NCI-H774 (cell line): ENCODE measurements at places on chromosomes 13 and 19.

GRCh38 chr19:36772311-36773222 lies at the start of gene ZNF850:
Gene ZNF850, minus strand, starts transcription at chr19:36772807. Its CDS starts 10,201 bp downstream, at chr19:36762606.
- DNase-seq, result peak; percentile 88

GRCh38 chr19:35404879-35405622 lies 34.2 kb downstream of the GPR42 start:
- DNase-seq, result no peak

- no peak for DNase-seq
These were observed 22.0 kb downstream of the ITGBL1 start for GRCh38 chr13:101474419-101474957.

DNA sequence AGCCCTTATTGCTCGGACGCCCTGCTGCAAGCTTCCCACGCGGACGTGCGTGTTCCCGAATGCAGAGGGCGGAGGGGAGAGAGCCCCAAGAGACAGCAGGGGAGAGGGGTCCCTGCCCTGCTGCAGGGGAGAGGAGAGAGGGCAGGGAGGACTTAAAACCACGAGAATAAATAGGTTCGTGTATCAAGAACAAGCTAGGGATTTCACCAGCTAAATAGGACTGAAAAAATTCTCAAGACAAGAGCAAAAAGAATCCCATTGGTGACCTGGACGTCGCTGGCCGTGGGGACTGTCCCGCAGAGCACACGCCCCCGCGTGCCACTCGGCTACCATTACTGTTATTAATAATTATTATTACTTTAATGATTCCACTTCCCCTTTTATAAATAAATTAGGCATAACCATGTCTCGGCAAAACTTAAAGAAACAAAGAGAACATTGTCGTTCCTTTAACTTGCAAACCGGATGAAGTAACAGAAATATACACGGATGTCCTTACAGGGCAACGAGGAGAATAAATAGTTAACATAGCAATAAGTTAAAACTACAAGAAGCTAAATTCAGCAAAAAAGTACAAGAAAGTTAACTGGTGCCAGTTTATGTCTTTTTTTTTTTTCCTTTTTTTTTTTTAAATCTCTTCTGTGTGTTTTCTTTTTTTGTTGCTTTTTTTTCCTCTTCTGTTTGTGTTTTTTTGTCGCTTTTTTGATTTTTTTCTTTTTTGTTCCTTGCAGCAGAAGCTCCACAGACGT lies 16.6 kb downstream of the PRKCSH start:
- DNase-seq, result no peak

- peak; percentile 33 for DNase-seq
These were observed 145.1 kb downstream of the PCCA start for GRCh38 chr13:100234006-100234405.

GRCh38 chr13:42707048-42707447 lies 74.3 kb upstream of the FAM216B start:
- DNase-seq, result no peak

GRCh38 chr13:113297370-113298042 lies 467 bp downstream of the LAMP1 start:
- no peak for DNase-seq

- no peak for DNase-seq
These were observed 12.5 kb downstream of the PBX4 start for GRCh38 chr19:19606021-19606420.

DNA sequence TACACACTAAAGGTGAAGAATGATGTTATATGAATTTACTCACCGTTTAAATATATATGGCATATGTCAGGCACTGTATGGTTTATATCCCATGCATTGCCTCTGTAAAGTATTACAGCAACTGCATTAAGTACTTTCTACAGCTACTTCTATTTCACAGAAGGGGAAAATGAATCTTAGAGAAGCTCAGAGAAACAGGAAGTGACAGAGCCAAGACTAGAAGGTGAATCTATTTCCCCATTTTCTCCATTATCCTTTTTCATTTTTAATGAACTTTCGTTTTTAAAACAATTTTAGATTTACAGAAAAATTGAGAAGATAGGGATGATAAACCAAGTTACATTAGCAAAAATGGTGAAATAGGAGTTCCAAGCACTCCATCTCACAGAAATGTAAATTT lies 863.3 kb downstream of the UQCRFS1 start:
- DNase-seq, result no peak

- DNase-seq, result no peak
These were observed 16.4 kb downstream of the KLK2 start for GRCh38 chr19:50889638-50890037.

GRCh38 chr13:100306030-100306429 lies 217.1 kb downstream of the PCCA start:
- peak; percentile 12 for DNase-seq

DNA sequence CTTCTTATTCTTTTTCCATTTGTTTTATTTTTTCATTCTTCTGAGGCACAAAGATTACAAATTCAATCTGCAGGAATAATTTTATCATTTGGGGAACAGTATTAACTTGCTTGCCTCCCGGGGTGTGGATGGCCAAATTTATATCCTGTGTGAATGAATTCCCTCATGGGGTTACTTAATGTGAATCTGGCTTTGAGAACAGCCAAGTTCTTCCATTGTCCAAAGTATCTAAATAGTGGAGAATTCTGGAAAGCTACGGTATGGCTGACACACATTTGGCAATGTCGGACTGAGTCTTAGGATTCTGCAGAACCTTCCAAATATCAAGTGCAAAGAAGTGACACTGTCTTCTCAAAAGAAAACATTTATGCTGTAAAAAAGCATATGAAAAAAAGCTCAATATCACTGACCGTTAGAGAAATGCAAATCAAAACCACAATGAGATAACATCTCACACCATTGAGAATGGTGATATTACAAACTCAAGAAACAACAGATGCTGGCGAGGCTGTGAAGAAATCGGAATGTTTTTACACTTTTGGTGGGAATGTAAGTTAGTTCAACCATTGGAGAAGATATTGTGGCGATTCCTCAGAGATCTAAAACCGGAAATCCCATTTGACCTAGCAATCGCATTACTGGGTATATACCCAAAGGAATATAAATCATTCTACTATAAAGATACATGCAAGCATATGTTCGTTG lies 620.2 kb downstream of the EFNB2 start:
- no peak for DNase-seq

DNA sequence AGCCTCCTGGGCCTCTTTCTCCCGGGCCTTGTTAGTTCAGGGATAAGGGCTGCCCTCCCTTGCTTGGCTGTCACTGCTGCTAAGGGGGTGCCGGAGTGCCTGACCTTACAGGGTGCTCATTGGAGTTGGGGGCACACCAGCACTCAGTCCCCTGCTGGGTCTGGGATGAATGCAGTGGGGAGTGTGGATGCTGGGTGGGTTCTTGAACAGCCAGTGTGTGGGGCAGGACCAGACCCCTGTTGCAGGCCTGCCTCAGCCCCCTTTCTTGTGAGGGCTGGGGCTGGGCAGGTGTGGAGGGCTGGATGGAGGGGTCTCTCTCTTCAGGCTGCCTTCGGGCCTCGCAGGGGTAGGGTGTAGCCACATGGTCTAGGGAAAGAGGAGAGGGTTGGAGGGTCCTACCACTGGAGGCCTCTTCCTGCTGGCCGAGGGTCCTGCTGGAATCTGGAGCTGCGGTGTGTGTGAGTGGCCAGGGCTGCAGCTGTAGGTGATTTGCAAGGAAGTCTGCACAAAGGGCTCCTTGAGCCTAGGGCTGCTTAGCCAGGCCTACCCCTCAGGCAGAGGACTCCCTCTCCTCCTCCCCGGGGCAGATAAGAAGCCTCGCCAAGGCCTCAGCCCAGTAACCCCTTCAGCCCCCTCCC lies 3.2 kb downstream of the CEBPA start:
- no peak for DNase-seq

DNA sequence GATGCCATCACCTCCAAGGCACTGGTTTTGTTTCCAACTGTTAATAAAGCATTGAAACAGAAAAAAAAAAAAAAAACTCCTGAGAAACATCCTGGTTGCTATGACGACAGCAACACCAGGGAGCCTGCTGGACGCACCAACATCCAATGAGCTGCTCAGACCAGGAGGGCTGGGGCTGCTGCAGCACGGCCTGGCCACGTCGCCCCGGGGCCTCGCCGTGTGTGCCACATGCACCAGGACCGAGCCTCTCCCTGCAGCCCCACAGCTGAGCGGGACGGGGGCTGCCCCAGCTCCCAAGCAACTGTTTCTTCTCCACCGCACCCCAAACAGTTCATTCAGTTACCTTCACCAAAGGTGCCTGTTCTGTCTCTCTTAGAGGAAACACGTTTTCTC lies 54.5 kb downstream of the RASA3 start:
- peak; percentile 64 for DNase-seq

- no peak for DNase-seq
These were observed 41.9 kb downstream of the CERS4 start for GRCh38 chr19:8251025-8251472.

GRCh38 chr13:43315522-43315921 lies 292.1 kb downstream of the DNAJC15 start:
- no peak for DNase-seq

GRCh38 chr19:4455719-4456475 lies 1.7 kb downstream of the UBXN6 start:
- DNase-seq, result no peak

- DNase-seq, result no peak
These were observed 555 bp downstream of the NR2C2AP start for GRCh38 chr19:19202707-19203011.

GRCh38 chr13:18951412-18951811 lies 230.2 kb downstream of the TUBA3C start:
- DNase-seq, result no peak

- DNase-seq, result peak; percentile 35
These were observed 469 bp downstream of the COX6B2 start for GRCh38 chr19:55353803-55354697.

GRCh38 chr19:19106056-19106551 lies 32.2 kb downstream of the TMEM161A start:
- DNase-seq, result no peak

GRCh38 chr13:35894636-35895035 lies 236.5 kb downstream of the DCLK1 start:
- DNase-seq, result no peak

DNA sequence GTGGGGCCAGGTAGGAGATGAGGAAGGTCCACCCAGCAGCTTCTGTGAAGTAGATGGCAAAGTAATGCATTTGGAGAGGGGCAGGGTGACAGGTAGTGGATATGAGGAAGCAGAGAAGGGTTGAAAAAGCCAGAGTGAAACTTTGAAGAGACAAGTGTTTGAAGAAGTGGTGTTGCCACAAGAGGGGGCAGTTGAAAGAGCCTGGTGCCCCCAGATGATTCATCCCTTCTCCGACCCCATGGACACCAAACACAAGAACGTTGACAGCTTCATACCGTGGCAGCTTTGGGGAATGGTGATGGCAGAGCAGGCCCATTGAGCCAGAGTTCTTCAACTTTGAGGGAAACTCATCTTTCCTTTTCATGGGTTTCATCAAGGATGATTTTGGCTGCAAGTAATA lies 19.9 kb downstream of the IFNL3 start:
- no peak for DNase-seq

DNA sequence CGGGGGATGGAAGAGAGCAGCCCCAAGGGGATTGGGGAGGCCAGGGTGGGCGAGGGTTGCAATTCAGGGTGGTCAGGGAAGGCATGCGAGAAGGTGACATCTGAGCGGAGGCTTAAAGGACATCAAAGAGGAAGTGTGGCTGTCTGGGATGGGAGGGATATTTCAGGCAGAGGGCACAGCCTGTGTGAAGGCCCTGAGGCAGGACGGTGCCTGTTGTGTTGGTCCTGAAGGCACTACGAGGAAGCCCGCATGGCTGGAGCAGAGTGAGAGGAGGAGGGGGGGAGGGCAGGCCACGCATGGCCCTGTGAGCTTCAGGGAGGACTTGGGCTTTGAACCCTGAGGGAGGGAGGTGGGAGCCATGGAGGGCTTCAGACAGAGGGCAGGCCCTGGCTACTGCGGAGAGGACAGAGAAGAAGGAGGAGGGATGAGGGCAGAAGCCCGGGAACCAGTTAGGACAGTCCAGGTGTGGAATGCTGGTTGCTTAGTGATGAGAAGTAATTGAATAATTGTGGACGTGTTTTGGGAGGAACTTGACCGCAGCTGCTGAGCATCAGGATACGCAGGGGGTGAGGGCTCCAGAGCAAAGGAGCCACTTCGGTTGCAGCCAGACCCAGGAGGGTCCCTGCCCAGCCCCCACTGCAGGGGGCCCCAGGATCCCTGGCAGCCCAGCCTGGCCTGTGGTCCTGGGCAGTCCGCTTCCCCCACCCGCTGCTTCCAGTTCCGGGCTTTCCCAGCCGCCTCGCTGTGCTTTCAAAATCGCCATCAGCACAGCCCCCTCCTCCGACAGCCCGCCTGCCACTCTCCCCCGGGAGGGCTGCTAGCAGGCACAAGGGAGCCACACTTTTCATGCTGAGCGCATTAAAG lies 6.2 kb downstream of the TLE6 start:
- DNase-seq, result peak; percentile 53

DNA sequence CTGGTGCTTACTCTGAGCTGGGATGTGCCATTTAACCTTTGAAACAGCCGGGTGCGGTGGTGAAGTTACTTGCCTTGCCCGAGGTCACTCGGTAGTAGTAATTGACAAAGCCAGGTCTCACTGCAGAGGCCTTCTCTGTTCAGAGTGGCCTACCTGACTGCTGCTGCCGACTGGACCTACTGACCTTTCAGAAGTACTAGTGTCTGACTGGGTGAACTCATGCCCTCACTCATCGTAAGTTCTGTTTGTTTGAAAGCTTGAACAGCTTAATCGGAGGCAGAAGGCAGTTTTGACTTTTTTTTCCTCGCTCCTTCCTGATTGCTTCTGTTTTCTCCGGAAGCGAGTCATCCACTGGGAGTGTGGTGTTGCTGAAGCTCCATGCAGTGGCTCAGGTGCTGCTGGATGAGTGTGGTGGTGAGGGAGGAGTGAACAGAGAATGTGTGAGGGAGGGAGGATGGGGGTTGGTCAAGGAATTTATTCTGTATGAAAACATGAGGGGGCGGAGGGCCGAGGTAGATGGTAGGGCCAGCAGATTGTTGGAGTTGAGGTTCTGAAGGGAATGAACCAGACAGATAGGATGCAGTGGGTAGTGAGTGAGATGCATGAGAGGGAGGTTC lies 2.7 kb downstream of the SPINT2 start:
- no peak for DNase-seq

GRCh38 chr13:48234566-48235340 lies 1.7 kb downstream of the ITM2B start:
- DNase-seq, result no peak

DNA sequence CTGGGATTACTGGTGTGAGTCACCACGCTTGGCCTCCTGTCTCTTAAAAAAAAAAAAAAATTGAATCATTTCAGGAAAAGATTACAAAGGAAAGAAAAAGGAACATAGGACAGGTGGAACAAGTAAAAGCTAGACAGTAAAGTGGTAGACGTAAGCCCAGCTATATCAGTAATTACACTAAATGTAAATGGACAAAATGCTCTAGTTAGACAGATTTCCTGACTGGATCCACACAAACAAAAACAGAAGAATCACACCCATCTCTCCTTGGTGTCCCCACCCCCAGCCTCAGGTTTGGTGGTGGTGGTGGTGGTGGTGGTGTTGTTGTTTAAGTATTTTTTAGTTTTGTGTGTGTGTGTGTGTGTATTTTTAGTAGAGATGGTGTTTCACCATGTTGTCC lies 6.3 kb upstream of the SPIB start:
- no peak for DNase-seq

- no peak for DNase-seq
These were observed 35.1 kb downstream of the MTMR6 start for GRCh38 chr13:25252225-25252624.
